ENCODE measurements at places on chromosomes 11 and 22. TPM values are rescaled to one million over a fixed set of nuclear protein-coding genes. Genes with fewer than 3 reads are reported as not detected.

DNA sequence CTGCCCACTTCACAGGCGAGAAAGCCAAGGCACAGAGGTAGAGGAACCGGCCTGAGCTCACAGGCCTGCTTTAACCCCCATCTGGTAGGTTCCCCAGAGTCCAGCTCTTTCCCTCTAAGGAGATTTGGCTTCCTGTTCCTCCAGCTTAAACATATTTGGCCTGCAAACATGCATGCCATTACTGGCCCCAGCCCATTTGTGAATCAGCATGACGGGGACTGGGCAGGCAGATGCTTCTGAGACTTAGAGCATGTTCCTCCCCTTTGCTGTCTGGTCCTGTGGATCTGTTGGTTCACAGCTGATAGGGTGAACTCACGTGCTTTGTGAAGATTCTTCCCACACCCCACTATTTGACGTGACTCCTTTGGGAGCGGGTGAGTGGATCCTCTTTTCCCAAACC, 12.6 kb downstream of the CHST1 start:
- no peak for DNase-seq

- no peak for DNase-seq
These were observed 28.0 kb upstream of the LMO1 start for GRCh38 chr11:8291421-8292350.

GRCh38 chr11:110075105-110075846, 17.9 kb upstream of the ZC3H12C start:
- DNase-seq = no peak

DNA sequence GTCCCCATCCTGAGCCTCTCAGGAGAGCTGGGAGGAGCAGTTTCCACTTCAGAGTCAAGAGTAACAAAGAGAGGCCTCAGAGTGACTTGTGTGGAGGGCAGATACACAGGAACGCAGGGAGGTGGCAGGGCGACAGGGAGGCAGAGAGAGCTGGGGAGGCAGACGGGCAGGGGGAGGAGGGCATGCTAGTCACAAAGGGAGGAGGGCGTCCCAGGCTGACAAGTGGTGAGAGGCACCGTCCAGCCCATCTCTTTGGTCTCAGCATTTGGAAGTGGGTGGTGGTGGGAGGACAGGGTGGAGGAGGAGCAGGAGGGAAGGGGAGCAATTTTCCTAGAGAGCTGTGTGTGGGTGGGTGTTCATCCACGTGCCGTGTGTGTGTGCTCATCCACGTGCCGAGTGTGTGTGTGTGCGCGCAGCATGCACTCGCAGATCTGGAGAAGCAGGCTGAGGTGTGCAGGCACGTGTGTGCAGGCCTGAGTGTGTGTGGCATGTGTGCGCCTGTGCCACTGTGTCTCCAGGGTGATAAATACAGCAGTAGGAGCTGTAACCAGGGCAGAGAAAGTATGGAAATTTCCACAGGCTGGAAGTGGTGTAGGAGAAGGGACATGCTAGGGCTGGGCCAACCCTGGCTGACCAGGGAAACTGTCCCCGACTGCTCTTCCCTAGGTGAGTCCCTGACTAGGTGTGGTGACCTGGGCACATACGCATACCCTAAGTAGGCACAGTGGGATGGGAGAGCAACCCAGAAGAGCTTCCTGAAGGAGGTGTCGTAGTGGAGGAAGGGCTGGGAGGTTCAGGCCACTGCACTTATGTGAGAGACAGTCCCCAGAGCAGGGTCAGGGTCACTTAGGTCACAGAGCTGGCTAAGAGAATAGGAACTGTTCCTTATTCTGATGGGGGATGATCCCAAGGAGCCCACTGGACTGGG, 7.3 kb upstream of the PDE2A start:
- no peak for DNase-seq

GRCh38 chr11:92894197-92894596, 75.3 kb upstream of the MTNR1B start:
- no peak for DNase-seq

DNA sequence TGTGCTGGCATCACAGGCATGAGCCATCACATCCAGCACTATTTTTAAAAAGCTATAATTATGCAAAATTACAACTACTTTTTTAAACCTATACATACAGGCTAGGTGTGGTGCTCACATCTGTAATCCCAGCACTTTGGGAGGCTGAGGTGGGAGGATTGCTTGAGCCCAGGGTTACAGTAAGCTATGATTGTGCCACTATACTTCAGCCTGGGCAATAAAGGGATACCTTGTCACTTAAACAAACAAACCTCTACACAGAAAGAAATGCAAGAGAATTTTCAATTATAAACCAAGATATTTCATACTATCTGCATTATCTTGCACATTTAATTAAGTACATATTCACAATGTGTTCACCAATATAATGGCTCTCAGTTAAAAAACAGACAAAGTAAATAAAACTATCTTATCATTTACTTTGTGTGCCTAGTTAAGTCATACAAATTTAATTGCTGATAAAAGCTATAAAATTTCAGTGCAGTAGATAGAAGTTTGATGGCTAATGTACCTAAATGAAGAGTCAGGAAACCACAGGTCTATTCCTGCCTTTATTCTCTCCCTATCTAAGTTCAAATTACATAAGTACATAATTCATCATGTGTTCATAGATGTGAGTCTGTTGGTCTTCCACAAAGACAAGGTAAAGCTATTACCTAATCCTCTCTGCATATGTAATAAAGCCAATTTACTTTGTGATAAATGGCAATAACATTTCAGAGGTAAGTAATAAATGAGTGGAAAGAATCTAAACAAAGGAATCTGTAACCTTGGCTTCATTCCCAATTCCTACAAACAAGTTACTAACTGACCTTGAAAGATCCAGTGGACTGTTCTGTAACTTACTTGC, 9.0 kb upstream of the RDX start:
- DNase-seq = peak; percentile 82

- no peak for DNase-seq
These were observed 6.1 kb upstream of the CD82 start for GRCh38 chr11:44559207-44559939.

GRCh38 chr11:131934006-131934405, 563.6 kb downstream of the NTM start:
- DNase-seq = no peak

DNA sequence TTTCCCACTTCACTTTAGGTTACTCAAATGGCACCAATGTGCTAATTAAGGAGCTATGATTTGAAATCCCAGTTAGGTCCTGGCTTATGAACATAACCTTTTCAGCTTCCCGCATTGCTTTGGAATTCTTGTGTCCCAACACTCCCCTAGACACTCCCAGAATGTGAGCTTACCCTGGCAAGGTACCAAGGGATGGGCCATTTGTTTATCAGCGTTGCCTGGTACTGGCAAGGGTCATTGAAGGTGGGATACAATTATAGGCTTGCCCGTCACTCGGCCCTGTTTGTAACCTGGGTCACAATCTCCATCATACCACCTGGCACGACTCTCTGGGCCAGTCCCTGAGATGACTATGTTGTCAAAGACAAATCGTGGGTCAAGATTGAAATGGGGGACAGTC, 5.4 kb downstream of the CSRP3 start:
- no peak for DNase-seq

GRCh38 chr11:34387653-34388052, 29.8 kb upstream of the ABTB2 start:
- DNase-seq = no peak

DNA sequence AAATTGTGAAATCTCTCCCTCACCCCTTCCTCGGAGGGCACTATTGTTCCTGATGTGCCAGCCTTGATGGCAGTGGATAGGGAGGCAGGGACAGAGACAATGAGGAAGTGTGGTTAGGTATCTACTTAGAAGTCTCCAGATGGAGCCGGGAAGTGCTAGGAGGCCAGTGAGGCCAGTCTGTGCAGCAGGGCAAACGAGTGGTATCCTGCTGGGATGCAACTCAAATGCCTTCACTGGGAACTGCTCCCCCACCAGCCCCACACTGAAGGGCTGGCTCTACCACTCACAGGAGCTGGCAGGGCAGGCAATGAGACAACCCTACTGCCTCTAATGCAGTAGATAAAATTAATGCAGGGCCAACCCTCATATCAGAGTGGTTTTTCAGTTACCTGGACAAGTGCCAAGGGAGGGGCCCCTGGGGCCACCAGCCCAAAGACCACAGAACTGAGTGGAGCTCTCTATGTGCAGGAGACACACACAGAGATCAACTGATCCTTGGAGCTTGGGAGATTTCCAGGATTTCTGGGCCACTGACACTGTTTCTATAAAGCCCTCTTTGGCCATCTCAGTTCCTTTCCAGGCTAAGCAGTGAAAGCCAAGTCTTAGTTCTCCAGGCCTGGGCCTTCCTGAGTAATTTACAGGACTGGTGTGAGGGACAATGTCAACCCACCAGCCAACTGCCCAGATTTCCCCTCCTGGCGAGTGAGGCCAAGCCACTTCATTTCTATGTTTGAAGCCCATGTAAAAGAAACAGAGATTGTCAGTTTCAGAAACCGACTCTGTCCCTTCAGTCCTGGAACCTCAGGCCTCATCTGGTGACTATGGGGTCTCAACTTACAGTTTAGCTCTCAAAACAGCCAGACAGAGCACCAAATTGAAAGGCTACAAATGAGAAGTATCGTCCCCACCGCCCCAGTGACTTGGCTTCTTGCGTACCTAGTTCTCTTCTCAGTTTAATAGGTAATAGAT, 4.1 kb downstream of the MIF start:
- DNase-seq = no peak

The CD3D gene
- polyA plus RNA-seq = 7.2 TPM

The CLNS1A gene
- polyA plus RNA-seq = 158 TPM
